Calu3 (cell line): ENCODE measurements at places on chromosomes 2 and 18. TPM values are rescaled to one million over a fixed set of nuclear protein-coding genes. Genes with fewer than 3 reads are reported as not detected.

Gene ASXL3
- total RNA-seq = 0.07 and 0.47 TPM in 2 replicates

Gene POU3F3
- not detected in 2 replicates for total RNA-seq

Gene ANKRD30BL
- total RNA-seq = not detected in 2 replicates

Gene ALS2
- 25.4 and 29.0 TPM in 2 replicates for total RNA-seq

Gene FSHR
- not detected in 2 replicates for total RNA-seq

Gene SERPINB10
- total RNA-seq = not detected in 2 replicates

Gene INHBB
- total RNA-seq = not detected in 2 replicates

Gene SLC5A7
- not detected in 2 replicates for total RNA-seq

Gene ALLC
- total RNA-seq = not detected in 2 replicates

Gene EMILIN1
- 0.12 and 0.19 TPM in 2 replicates for total RNA-seq
